Activated T-helper 1 cell treated with anti-CD3 and anti-CD28 coated beads, Interleukin-12 subunit alpha, Interleukin-12 subunit beta, Interleukin-2, Interleukin-4 antibody, amounts not matched to agents 30 ng/mL and 10 ng/mL and 1 ng/mL, durations not matched to agents 14 hours and 24 hours and 36 hours (primary cell): ENCODE measurements at places on chromosomes 11 and 22.

DNA sequence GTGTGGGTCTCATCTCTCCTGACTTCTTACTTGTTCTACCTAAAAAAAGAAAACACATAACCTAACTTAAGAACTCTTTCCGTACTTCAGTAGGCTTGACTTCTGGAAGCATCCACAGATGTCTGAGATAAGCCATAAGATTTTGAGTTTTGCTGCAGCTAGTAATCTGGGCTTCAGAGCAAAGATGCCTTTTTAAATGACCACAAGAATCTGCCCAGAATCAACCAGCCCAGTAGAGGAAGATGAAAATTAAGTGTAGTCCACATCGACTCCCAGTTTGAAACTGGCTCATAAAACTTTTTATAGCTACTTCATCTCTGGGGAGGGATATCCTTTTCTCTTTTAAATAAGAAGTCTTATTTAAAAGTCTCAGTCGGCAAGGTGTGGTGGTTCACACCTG lies 10.7 kb downstream of the DENND5A start:
- peaks cover 3% of the 10 kb centered on the region for H3K27me3 ChIP-seq
- peaks cover 39% of the 10 kb centered on the region for H3K4me1 ChIP-seq
- H3K36me3 ChIP-seq: peaks cover 17% of the 10 kb centered on the region
- DNase-seq: no peak
- H3K27ac ChIP-seq: no peak overlapping the region
- H3K4me3 ChIP-seq: no peak overlapping the region

- no peak overlapping the region for H3K4me3 ChIP-seq
- no peaks in the 10 kb centered on the region for H3K27me3 ChIP-seq
- H3K36me3 ChIP-seq: no peaks in the 10 kb centered on the region
Measured at GRCh38 chr22:48204296-48204695, 1441.8 kb downstream of the TBC1D22A start.

- peaks cover 6% of the 10 kb centered on the region for H3K4me1 ChIP-seq
- no peak for DNase-seq
- H3K27ac ChIP-seq: no peak overlapping the region
Measured at GRCh38 chr22:37204045-37204655, 8.1 kb downstream of the SSTR3 start.

GRCh38 chr11:134524896-134525845 lies 113.1 kb upstream of the B3GAT1 start:
- no peak overlapping the region for H3K4me3 ChIP-seq
- H3K27ac ChIP-seq: no peak overlapping the region
- DNase-seq: no peak
- peaks cover 2% of the 10 kb centered on the region for H3K27me3 ChIP-seq

DNA sequence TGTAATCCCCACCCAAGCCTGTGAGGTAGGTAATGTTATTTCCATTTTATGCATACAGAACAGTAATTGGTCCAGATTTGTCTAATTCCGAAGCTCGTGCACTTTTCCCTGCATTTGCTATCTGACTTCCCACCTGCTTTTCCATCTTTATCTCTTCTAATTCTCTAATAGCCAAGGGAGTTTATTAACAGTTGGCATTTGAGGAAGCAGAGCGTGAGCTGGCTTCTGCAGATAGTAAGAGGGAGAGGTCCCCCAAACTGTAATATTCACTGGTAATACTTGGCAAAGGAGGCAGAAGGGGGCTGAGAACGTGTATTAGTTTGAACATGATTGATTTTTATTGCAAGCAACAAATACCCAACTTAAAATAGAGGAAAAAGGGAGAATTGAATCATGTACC lies 110.8 kb upstream of the SPON1 start:
- no peak overlapping the region for H3K27ac ChIP-seq
- DNase-seq: no peak
- H3K4me3 ChIP-seq: no peak overlapping the region
- H3K27me3 ChIP-seq: peaks cover 11% of the 10 kb centered on the region
- H3K4me1 ChIP-seq: peaks cover 14% of the 10 kb centered on the region
- no peaks in the 10 kb centered on the region for H3K36me3 ChIP-seq

GRCh38 chr11:103862094-103862801 lies 174.2 kb upstream of the DDI1 start:
- no peaks in the 10 kb centered on the region for H3K36me3 ChIP-seq
- H3K27ac ChIP-seq: no peak overlapping the region
- DNase-seq: no peak
- H3K4me3 ChIP-seq: no peak overlapping the region
- H3K27me3 ChIP-seq: no peaks in the 10 kb centered on the region
- no peaks in the 10 kb centered on the region for H3K4me1 ChIP-seq
